ENCODE measurements at places on chromosomes 16 and 17.

DNA sequence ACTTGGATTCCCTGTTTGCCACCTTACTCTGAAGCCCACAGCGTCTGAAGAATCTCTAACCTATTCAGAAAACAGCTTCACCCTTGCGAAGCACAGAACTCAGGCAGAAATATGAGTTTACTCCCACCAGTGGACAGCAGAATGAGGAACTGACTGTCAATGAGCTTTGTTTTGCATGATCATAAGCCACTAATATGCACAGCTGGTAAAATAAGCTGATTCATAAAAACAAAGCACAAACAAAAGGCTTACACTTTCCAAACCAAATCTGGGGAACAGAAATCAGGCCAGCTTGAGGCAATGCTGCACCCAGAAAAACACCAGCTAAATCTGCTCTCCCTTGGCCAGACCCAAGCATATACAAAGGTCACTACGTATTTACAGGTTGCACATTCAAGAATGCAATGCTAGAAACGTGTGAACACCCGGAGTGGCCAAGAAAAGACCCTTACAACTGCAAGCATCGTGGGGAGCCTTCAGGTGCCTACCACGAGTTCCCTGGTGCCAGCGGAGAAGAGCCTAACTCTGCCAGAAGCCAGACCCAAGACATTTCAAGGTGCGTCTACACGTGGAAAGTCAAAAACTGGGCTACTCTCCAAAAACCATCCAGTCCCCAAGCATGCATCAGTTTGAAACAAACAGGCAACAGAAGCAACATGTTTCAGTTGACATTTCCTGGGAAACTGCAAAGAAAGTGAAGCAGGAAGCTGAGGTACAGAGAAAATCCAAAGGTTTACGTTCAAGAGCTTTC, 207.1 kb downstream of the ZFHX3 start:
- no peak for ATAC-seq

DNA sequence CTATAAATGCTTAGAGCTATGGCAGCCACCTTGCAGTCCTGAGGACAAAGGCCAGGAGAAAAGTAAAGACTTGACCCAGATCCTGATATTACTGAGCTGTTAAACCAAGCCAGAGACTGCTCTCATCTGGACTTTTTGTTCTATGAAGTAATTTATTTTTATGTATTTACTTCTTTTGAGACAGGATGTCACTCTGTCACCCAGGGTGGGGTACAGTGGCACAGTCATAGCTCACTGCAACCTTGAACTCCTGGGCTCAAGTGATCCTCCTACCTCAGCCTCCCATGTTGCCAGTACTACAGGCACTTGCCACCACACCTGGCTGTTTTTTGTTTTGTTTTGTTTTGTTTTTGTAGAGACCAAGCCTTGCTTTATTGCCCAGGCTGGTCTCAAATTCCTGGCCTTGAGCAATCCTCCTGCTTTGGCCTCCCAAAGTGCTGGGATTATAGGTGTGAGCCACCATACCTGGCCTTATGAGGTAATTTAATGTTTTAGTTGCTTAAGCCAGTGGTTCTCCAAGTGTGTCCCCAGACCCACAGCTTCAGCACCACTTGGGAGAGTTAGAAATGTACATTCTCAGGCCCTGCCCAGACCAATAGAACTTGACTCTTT, 112.1 kb downstream of the COPRS start:
- no peak for ATAC-seq

DNA sequence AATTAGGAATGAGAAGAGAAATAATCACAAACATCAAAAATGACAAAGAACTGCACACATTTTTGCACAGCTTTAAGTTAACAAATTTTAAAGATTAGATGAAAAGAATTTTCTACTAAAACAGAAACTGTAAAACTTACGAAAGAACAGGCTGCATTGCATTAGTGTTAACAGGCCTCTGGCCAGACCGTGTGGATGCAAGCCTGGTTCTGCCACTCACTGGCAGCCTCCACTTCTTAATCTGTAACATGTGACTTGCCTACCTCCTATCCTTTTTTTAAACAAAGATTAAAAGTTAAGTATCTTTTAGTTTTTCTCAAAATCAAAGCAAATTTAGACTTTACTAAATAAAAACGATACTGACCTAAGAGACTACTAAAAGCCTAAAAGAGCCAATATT, 37.5 kb downstream of the CREBBP start:
- no peak for ATAC-seq

GRCh38 chr16:65837464-65837863, 529.0 kb upstream of the CDH5 start:
- ATAC-seq = no peak

DNA sequence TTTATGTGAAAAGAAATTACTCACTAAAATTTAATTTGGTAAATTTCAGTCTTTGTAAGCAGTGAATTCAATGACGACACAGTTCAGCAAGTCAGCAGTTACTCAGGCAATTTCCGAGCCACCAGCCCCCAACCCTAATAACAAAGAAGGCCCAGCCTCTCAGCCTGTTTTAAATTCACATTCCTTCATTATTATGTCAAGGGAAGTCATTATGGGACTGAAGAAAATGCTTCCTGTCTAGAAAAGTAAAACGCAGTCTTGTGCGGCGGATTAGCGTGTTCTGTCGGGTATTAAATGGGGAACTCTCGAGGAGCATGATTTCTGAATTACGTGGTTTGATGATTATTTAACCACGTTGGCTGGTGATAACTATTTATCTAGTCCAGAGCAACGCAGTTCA, 177.6 kb downstream of the AIPL1 start:
- no peak for ATAC-seq

DNA sequence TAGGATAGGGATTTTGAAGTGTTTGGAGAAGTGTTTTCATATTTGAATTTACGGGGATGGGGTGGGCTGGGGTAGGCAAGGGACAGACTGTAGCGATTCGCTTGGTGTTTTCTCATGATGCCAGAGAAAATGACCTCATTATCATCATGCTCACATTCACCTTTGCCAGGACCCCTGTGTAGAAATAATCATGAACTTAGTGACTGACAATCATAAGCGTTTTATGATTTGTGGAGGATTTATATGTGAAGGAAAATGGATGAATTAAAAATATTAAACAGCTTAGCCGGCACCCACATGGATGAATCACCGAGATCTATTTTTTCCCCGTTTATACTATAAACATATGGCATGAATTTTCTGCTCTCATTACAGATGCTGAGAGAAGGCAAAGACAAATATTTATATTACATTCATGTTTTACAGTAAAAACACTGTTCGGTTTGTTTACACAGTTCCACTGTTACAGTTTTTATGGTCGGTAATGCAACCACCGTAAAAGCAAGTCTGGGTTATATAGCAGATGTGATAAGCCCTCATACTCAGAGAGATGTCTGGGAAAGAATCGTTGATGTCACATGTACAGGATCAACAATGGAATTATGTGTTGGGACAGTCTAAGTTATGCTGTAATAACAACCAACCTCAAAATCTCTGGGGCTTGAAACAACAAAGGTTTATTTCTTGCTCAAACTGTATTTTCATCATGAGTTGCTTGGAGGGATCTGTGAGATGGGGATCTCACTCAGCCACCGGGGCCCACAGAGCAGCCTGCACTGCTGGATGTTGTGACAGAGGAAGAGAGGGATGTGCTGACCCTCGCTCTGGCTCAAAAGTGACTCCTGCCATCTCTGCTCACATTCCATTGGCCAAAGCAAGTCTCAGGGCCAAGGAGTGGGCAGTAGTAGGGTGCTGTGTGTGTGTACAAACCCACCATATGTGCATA, 85.1 kb downstream of the WWOX start:
- no peak for ATAC-seq

DNA sequence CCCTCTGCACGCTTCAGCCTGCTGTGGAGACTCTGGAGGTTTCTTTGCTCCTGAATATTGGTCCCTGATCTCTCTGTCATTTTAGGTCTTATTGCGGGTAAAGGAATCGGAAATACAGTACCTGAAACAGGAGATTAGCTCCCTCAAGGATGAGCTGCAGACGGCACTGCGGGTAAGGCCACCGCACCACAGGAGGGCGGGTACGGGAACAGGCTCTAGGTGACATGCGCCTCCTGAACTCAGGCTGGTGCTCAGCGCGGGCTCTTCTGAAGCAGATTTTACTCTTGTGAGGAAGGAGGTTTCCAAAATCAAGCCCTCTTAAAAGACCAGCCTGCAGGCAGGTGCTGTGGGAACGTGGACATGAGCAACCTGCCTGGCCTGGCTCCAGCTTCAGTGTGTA, 29.8 kb downstream of the PLD6 start:
- ATAC-seq = peak; percentile 27

DNA sequence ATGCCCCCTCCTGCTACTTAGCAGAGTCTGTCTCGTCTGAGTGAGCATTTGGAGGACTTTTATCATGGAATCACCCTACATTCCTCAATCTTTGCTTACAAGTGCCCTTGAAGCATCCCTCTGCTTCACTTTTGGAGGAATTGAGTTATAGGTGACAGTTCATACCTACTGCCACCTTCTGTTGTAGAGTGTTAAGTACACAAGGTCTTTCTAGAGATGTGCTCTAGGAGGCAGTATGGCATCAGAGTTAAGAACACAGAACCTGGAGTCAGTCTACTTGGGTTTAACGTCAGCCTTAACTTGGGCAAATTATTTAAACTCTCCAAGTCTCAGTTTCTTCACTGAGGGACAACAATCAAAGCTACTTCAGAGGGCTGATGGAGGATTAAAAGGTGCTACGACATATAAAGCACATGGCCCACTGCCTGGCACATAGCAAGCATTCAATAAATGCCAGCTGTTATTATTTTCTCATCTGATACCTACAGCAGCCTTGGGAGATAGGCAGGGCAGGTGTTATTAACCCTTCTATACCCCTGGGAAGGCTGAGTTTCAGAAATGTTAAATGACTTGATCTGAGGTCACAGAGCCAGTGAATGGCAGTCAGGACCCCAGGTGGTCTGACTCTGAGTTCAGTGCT, 62.2 kb downstream of the UTP18 start:
- ATAC-seq = peak; percentile 59

DNA sequence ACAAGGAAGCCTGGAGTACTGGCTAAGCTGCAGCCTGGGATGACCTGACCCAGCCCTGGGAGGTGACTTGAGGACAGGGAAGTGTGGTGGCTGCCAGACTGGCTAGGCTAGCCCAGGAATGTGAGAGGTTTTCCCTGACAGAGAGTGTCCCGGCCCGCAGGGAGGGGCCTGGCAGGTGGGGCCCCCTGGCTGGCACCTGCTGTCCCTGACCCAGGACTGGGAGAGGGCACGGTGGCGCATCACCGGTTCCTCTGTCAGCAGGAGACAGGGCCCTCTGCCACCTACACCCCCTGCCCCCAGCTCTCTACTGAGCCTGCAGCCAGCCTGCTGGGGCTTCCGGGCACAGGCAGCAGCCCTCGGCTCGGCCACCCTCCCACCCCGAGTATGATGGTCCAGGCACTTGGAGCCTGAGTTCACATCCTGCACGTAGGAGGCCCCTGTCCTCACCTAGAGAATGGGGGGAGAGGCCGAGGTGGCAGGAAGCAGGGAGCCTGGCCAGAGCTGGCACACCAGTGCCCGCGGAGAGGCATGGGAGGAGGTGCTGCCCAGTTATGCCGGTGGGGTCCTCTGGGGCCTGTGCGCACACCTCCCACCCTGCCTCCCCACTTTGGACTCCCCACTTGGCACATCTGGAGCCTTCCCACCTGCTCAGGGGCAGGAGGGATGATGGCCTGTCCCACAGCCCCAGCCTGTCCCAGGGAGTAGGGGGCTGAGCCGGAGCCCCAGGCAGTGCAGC, 528 bp downstream of the PRSS27 start:
- ATAC-seq = no peak

DNA sequence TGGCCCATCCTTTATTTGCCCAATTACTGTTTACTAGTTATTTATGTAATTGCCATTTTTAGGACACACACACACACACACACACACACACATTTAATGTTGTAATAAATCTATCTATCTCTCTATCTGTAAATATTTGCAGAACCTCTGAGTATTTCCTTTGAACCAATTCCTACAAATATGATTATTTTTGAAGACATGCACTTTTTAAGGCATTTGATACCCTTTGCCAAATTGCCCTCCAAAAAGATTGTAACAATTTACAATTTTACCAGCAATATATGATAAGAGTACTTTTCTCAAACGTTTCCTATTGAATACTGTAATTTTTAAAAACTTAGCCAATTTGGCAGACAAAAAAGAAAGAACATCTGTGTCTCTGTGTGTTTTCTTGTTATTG, 143.8 kb upstream of the FOXF1 start:
- no peak for ATAC-seq

DNA sequence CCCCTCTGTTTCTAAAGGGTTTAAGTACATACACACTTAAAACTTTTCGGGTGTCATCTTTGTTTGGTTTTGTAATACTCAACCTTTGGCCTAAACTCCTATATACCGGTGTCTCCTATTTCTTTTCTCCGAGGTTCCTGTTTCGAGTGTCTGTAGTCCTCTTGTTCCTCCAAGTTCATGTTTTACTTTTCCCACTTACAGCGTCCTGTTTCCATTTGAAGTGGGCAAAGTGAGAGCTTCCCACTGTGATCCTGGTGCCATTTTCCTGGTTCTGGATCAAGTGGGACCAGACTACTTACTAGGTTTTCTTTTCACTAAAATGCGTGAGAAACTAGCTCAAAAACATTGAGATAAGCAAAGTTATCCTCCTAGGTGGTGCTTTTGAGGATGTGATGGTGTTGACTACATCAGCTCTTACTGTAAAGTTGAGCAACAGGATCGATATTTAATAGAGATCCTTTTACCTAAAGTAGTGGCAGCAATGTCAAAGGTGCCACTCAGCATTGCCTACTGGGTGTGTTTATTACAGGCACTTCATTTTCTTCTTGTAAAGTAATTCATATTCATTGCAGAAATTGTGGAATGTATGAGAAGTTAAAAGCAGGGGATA, 1.3 kb downstream of the PSMD3 start:
- no peak for ATAC-seq

DNA sequence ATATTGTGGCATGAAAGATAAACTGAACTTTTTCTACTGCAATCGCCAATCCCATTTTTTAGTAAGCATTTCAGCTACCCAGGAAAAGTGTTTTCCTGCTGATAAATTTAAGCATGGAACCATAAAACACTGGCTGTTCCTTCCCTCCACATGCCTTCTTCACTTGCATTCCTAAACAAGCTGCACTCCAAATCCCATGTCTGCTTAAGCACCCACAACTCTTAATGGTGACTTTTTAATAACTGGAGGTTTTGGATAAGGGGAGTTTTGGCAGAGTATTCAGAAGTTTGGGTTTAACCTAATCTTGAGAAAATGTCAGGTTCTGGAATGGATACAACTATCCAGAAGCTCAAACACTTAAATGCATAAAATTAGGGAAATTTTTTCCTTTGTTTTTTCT, 345.6 kb upstream of the CA10 start:
- no peak for ATAC-seq

GRCh38 chr16:86549076-86549892, 5.8 kb downstream of the MTHFSD start:
- peak; percentile 85 for ATAC-seq

- ATAC-seq = no peak
Observed at GRCh38 chr16:55605754-55606336, 39.4 kb downstream of the CAPNS2 start.
